ENCODE measurements at places on chromosomes 5 and 9.
A peak's percentile ranks its signal among the peaks of the same experiment; 100 is the strongest.

DNA sequence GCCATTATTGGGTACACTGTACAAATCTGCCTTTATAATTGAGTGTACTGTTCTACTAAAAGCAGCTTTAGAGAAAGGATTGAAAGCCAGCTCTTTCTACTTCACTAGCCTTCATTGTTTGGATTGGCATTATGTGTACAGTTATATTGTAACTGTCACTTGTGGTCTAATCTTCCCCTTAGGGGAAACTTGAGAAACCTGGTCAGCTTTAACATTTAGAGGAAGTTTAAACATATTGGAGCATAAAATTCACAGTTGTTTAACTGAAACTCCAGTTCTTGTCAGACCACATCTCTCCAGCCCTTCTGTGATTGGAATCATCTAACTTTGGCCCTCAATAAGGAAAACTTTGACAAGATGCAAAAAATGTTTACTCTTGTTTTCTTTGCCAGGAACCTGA lies 24.6 kb downstream of the PIK3R1 start:
- peak; percentile 72 for DNase-seq

DNA sequence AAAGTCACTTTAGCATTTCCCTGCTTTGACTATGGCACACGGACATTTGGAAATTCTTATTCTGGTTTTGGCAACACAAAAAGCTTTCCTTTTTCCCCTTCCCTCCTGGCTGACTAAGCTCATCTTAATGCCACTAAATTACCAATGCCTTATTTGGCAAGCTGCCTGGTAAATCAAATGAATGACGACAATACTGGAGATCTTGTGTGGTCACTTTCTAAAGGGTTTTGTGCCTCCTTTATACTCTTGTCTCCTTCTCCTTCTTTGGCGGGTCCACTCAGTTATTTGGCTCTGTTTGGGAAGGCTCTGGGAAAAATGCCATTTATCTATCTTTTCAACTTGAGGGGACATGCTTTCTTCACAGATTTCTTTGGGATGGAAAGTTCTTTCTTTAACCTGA lies 34.9 kb downstream of the SH3GL2 start:
- no peak for DNase-seq

DNA sequence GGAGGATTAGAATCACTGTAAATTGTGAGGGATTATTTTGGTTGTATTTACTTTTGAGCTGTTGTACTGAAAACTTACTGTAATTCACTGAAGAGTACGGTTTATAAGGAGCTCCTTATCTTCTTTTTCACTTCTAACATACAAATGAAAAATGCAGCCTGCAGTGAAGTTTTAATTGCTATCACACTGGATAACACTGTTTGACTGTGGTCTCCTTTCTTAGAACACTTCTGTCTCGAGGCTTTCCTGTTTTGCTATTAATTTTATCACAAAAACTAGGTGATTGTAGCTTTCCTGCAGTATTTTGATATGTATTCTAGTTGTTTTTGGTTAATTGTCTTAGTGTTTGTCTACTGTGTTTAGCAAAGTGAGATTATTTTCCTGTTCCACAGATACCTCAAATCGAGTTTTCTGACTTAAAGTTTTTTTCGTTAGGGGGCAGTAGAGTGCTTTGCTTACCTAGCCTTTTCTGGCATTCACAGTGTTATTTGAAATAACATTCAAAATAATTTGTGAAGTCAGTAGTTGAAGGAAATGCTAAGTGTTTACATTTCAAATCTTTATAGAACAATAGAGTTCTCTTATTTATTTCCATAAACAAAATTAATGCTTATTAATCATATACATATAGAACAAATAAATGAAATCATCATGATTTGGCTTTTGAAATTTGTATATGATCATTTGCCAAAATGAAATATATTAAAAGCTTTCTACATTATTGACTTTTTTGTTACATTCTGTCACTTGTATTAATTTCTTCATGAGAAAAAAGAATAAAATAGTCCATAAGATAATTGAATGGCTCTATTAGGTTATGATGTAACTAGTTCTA lies 52.9 kb downstream of the COMMD10 start:
- peak; percentile 76 for DNase-seq

DNA sequence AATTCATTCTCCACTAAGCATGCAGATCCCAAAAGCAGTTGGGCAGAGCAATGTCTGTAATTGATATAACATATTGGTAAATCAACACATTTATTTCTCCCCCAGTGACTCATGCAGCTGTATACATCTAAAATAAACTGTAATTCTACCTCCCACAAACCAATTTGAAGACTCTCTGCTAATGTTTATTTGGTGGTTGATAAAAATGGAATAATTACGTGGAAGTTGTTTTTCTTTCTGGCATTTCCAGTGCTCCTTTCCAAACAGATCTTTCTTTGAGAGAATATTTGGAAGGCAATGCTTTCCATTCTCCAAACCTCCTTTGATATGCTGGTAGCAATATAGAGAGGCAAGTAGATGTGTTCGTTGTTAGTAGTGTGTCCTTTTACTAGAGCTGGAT lies 194.7 kb downstream of the CHSY3 start:
- DNase-seq = no peak

GRCh38 chr5:133565993-133566392 lies 46.3 kb downstream of the FSTL4 start:
- DNase-seq = peak; percentile 31

DNA sequence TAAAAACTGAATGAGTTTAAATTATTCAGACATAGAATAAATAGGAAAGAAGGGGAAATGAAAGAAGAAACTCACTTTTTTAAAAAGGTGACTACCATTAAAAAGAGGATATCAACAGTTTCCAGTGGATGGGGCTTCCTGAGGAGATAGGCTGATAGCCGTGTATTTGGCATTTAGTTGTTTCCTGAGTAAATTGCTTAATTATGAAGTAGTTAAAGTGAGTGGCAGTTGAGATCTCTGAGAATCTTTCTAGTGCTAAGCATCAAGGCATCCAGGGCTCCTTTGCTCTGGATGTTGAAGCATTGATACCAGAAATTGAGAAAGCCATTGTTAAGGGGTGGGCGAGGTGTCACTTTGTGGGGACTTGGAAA lies 2.7 kb downstream of the TNFAIP8 start:
- no peak for DNase-seq

GRCh38 chr5:79263290-79263689 lies 27.4 kb downstream of the JMY start:
- DNase-seq = no peak

GRCh38 chr5:132372127-132372526 lies 2.6 kb downstream of the SLC22A5 start:
- DNase-seq = peak; percentile 82

DNA sequence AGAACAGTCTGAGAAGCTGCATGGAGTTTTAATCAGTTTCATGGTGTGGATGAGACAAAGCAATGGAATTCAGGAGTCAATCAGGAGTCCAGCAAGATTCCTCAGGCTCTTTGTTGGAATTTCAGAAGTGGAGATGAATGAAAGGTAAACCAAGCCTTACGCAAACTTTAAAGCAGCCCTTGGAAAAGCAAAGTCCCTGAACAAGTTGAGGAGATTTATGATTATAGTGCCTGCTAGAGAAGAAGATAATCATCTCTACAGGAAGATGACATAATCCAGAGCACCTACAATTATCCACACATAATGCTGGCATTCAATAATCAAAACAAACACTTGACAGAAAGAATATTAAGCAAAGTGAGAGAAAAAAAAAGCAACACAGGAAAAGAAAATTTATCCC lies 1380.1 kb upstream of the NUDT12 start:
- no peak for DNase-seq

DNA sequence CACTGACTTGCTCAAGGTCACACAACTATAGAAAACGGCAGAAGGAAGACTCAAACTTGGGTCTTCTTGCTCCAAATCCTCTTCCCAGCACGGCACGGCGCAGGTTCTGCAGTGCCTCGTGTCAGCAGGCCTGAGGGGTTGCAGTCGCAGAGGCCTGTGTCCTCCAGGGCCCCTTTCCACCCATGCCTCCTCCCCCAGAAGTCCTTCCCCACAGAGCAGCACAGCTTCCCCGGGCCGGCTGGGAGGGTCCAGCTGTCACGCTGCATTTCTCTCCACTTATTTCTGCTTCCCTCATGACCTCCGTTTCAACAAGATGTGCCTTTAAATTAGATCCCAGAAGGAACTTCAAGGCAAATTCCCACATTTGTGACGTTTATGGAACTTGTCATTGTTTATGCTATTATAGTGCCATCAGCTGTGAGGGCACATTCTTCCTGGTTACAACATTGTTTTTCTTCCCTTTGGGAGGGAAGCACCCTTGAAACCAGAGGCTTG lies 148.4 kb downstream of the C5orf15 start:
- DNase-seq = no peak

- no peak for DNase-seq
These were observed 13.1 kb upstream of the NCS1 start for GRCh38 chr9:130159057-130159456.

DNA sequence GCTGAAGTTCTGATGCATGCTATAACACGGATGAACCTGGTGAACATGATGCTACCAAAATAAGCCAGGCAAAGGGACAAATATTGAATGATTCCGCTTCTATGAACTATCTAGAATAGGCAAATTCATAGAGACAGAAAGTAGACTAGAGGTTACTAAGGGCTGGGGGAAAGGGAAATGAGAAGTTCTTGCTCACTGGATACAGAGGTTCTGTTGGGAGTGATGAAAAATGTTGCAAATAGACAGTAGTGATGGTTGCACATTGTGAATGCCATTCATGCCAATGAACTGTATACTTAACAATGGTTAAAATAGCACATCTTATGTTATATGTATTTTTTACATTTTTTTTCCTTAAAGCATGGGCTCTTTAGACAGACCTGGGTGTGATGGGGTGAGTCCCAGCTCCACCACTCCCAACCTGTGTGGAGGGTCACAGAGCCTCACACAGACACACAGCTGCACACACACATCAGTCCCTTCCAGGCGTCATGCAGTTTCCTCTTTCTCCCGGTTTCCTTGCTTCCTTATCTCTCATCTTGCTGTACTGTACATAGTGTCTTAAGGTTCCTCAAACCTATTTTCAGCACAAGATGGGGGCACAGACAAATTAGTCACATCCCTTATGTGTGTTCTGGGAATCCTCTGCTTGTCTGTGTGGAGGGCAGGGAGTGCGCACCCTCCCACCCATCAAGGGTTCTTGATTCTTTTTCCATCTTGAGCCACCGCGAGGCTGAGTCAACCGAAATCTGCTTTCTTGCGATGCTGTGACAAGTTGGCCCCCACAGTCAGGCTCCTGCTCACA lies 192.9 kb downstream of the CRB2 start:
- DNase-seq = peak; percentile 94

DNA sequence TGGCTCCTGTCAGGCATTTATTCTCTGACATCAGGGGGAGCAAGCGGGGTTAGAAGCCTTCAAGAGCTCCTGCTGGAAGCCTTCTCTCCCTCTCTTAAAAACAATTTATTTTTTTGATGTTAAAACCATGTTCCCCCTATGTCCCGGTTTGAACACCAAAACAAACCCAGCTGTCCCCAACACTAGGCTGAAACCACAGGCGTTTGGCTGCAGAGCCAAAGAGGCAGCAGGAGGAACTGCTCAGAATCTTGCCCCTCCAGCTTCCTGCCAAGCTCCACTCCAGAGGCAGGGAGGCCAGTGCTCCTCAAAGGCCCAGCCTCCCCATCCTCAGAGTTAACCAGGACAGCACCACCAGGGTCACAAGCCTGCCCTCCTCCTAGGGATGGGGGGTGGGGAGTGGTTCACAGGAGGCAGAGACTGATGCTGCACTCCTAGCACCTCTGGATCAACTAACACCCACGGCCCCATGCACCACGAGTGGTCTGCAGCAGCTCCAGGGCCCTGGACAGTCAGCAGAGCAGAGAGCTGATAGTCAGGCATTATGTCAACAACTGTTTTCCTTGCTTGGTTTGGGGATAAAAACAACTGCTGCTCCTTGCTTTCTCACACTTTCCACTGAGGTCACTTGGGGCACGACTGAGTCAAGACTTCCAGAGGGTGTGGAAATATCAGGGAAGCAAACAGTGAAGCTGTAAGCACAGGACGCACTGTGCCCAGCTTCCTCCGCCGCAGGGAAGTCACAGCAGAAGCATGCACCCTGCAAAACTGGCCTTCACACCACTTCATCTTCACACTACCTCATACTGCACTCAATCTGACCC lies 96.5 kb upstream of the ADRA1B start:
- DNase-seq = no peak

GRCh38 chr5:172223901-172224873 lies 30.2 kb downstream of the EFCAB9 start:
- DNase-seq = no peak

DNA sequence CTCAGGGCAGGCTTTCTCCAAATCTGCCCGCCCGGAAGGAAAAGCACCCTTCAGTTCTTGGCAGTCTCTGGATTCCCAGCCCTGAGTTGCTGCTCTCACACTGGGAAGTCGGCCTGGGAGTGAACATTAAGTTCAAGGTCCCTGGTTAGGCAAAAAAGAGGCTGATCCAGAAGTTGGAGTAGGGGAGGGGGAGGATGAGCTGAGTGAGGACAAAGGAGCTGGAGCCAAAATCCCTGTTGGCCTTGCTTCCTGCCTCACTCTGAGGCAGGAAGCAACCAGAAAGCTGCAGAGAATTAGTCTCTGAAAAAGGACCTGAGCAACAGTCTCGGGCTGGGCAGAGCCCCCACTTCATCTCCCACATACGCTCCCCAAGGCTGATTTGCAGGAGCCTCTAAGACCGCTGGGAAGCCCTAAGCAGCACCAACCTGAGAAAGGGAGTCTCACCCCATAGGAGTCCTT lies 15.0 kb upstream of the RPS14 start:
- DNase-seq = no peak

- no peak for DNase-seq
These were observed 37.2 kb downstream of the TEX10 start for GRCh38 chr9:100315561-100315960.

GRCh38 chr9:113572076-113572861 lies 108.7 kb downstream of the RGS3 start:
- DNase-seq = no peak

DNA sequence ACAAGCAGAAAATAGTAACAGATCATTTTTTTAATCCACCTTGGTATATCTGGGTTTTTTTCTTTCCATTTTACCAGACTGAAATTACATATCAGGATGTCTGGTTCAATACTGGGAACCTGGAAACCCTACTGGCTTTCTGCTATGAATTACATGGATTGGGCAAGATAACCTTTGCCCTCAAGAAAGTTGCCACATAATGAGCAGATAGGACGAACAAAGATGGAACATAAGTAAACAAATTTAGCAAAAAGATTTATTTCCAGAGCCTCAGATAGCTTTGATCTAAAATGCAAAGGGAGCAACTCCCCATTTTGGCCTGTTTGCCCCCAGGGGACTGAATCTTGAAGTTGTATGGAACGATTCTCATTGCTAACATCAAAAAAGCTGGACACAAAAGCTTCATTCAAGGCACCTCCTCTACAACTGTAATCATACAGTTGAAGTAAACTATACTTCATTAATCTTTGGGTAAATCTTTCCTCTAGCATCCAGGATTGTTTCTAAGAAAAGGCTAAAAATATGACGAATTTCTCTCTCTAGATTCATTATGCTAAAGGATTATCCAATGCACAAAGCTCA lies 131.6 kb upstream of the PTGER4 start:
- DNase-seq = no peak

GRCh38 chr9:87569518-87569917 lies 71.9 kb downstream of the DAPK1 start:
- DNase-seq = no peak

GRCh38 chr9:94864196-94864595 lies 137.7 kb downstream of the AOPEP start:
- no peak for DNase-seq

- peak; percentile 18 for DNase-seq
These were observed 421.7 kb downstream of the SPATA31D1 start for GRCh38 chr9:82410306-82410705.
